ENCODE measurements at places on chromosomes 5 and 9.

- no peak for DNase-seq
Measured at GRCh38 chr9:137035507-137035834, 3.6 kb upstream of the FUT7 start.

GRCh38 chr5:170390472-170390871 lies 1.3 kb upstream of the KCNMB1 start:
- no peak for DNase-seq

GRCh38 chr5:10935536-10935935 lies 174.5 kb upstream of the DAP start:
- no peak for DNase-seq

- peak; percentile 2 for DNase-seq
Measured at GRCh38 chr9:30060976-30061375, 2323.5 kb upstream of the ACO1 start.

DNA sequence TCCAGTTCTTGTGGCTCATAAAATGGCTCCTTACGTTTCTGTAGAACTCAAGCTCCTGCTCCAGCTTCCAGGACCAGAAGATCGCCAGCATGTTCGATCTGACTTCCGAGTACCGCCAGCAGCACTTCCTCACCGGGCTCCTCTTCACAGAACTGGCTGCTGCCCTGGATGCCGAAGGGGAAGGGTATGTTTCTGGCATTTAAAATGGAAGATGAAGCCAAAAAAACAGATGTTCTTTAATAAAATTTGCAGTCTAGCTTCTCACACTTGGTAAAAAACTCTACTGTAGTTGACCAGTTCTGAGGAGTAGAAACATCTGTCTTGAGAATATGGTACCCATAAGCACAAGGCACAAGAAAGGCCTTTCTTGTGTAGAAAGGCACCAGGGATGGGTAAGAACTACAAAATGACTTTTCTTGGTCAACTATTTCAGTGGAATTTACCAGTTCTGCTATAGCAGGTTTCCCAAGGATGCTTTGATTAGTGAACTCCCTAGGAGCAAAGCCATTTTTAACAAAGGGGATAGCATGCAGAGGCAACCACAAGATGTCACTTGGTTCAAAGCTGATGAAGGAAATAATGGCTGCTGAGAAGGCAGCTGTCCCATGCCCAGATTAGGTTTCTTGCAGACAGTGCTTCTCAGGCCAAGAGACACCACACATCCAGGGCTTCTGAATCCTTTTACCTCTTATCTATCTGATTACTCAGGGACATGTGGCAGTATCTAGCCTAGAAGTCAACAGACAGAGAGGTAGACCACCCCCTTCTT lies 192.4 kb downstream of the DOCK8 start:
- DNase-seq: no peak

- peak; percentile 24 for DNase-seq
Measured at GRCh38 chr5:135476615-135477581, 24.7 kb upstream of the TIFAB start.

GRCh38 chr5:144880513-144880912 lies 709.8 kb downstream of the KCTD16 start:
- no peak for DNase-seq

- no peak for DNase-seq
Measured at GRCh38 chr5:113090336-113091106, 113.9 kb downstream of the DCP2 start.

DNA sequence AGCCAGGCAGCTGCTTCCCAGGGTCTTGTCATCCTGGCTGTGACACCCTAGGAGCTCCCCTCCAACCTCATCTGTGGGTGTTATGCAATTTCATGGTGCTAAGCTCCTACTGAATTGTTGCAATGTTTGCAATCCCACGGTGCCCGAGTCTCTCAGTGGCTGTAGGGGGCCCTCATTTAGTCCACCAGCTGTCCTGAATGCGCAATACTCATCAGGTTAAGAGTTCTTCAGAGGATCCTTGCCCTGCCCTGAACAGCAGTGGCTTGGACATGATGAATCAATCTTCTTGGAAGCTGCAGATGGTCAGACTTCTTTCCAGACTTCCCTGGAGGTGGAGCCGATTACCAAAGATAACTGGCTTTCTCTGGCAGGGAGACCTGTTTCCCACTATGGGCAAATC lies 584.1 kb downstream of the CCDC171 start:
- no peak for DNase-seq

All from kidney (tissue), 22 donors.